M059J (cell line): ENCODE measurements at places on chromosomes 13 and 19.

GRCh38 chr13:75512253-75512652 lies 25.4 kb downstream of the COMMD6 start:
- DNase-seq = no peak

DNA sequence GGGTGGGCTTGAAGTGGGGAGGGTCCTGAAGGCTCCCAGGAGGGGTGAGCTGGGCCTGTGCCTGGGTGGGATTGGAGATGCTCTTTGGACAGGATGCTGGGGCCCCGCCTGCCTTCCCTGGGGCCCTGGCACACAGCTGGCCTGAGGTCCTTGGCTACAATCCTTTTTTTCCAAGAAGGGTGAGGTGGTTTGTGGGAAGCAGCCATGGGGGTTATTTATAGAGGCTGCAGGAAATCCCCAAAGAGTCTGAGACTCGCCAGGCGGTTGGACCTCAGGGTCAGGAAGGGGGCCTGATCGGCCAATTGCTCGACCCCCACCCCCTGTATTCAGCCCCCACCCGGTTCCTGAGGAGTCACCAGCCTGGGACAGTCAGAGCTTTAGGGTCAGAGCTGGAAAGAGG lies 10.0 kb downstream of the GTPBP3 start:
- DNase-seq = peak; percentile 59

GRCh38 chr13:108176685-108177274 lies 38.6 kb downstream of the LIG4 start:
- peak; percentile 23 for DNase-seq

DNA sequence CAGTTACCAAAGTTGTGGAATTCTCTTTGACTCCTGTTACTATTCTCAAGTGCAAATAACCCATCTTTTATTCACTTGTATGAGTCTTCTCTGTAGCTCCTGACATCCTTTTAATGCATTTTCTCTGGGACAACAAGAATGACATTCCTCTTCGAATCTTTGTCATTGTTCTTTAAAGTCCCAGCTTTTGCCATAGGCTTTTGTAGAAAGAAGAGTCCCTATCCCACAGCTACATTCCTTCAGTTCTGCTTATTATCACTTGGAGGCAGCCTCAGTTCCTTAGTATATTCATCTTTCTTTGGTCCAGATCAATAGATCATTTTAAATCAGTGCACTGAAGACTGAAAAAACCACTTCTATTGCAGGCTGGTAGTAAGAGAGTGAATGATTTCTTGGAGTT lies 560.2 kb downstream of the DACH1 start:
- DNase-seq = no peak

DNA sequence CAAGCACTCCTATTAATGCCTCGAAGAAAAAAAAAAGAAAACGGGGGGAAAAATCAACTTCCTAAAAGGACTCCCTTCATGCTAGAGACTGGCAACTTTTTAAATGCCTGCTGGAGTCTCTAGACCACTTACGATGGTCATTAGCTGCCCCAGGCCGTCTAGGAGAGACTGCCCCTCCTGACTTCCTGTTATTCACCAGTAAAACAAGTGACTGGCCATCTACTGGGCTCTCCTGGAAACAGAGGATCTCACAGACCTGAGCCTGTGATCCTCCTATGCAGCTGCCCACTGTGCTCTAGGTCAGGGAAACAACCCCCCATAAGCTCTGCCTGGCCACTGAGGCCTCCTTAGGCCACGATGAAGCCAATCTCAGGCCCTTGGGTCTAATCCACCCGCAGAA lies 7.4 kb downstream of the ZNF266 start:
- DNase-seq = no peak

- peak; percentile 75 for DNase-seq
Observed at GRCh38 chr13:97953376-97953970, at the start of gene IPO5. Gene IPO5, plus strand, starts transcription at chr13:97953675. Its CDS starts 23,022 bp downstream, at chr13:97976697.

DNA sequence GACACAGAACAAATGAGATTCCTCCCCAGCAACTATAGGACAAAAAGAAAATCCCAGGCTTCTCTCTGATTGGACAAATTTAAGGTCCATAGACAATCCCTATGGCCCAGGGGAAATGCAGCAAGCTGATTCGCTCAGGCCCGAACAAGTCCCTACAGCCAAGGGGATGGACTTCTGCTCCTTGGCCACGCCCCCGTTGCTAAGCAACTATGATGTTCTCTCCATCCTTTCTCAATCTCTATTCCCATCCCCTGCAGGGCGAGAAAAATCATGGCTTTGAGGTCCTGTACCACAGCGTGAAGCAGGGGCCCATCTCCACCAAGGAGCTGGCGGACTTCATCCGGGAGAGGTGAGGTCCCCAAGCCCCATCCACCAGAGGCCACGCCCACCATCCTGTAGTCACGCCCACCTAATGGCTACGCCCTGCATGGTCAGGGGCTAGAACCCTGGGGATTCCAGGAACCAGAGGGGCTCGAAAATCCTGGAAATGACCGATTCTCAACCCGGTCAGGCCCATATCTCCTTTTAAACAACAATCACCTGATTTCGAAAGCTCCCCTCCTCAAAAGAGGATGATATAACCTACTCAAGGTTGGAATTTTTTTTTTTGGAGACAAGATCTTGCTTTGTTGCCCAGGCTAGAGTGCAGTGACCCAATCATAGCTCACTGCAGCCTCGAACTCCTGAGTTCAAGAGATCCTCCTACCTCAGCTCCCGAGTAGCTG lies 11.4 kb downstream of the FCHO1 start:
- peak; percentile 78 for DNase-seq

GRCh38 chr19:35908973-35909683 lies 1.0 kb upstream of the TYROBP start:
- no peak for DNase-seq

DNA sequence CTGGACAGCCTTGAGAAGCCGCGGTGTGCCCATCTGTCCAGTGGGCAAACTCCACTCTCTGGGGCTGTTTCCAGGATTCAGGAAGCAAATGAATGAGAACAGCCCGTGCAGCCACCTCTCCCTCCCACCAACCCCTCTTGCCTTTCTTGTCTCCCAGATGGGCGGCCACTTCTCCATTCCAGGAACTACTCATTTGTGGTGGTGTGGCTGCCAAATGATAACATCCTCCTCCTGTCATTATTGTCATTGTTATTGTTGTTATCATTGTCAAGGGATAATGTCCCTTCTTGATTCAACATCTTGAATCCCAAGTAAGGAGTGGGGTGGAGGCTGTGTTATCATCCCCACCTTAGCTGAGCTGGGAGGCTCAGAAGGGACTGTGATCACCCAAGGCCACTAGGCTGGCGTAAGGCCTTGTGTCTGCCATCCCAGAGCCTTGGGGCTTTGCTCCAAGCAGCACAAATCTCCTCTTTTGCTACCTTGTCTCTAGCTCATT lies 1.6 kb downstream of the DNM2 start:
- no peak for DNase-seq

DNA sequence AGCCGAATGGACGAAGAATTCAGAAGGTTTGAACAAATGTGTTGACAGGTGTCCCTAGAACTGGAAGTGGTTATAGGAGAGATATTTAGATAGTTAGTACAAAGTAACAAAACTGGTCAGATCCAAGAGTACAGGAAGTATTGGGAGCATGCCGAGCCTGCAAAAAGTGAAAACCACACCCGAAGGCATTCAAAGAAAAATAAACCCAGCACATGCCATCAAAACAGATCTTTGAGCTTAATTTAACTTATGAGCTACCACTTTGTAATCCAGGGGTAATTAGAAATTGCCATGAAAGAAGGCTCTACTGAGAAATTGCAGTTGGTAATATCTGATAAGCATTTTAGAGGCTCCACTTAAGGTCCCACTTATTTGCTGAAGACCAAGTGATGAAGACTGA lies 214.2 kb downstream of the DNAJC15 start:
- peak; percentile 45 for DNase-seq

DNA sequence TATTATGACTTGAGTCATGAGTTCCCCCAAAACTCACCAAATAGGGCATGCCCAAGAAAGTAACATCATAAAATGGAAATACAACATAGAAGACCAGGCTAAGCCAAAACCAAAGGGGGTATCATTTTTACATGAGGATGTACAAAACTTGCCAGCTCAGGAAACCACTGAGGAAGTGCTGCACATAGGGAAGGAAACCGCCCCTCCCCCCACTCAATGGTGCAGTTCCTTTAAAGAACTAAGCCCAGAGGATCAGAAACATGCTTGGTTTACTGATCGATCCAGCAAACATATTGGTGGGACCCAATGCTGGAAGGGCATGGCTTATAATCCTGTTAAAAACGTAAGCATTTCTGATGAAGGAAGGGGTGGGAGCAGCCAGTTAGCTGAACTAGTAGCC lies 4.2 kb upstream of the ZNF486 start:
- no peak for DNase-seq

DNA sequence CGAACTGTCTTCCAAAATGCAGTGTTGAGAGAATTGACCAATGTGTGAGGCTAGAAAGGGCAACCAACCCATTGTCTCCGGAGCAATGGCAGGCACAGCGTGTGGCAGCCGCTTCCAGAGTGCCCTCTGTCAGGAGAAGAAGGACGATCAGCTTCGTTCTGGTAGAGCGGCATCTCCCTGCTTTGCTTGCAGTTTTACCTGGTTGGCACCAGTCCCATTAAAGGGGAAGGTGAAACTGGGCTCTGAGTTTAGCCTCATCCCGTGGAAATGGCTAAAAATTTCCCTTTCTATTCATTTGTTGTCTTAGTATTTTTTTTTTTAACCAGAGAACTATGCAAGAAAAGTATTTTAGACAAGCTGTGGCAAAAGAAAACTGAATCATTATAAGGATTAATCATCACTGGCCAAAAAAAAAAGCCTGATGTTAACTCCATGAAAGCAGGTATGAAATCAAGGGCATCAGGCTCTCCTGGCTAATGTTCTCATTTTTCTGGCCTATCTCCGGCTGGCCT lies 81.5 kb upstream of the SLC7A1 start:
- DNase-seq = peak; percentile 38

- DNase-seq = no peak
Observed at GRCh38 chr19:13100841-13101589, 1.6 kb downstream of the LYL1 start.

DNA sequence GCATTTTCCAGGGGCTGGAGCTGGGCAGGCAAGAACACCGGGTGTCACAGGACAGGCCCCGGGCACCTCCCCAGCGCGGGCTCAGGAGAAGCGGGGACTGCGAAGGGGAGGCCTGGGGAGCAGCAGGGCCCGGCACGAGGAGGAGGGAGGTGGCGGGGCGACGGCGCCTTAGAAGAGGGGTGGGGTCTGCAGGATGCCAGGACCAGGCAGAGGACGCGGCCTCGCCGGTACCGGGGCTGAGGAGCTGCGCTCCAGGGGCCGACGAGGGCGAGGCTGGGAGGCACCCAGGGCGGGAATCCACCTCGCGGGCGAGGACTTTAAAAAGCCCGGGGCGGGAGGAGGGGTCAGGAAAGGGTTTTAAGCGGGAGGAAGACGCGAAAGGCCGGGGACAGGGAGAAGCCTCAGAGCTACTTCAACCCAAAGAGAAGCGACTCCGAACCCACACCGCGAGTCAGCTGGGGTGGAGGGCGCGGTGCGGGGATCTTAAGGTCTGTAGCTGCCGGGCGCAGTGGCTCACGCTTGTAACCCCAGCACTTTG lies 665 bp downstream of the ZNF347 start:
- peak; percentile 64 for DNase-seq

DNA sequence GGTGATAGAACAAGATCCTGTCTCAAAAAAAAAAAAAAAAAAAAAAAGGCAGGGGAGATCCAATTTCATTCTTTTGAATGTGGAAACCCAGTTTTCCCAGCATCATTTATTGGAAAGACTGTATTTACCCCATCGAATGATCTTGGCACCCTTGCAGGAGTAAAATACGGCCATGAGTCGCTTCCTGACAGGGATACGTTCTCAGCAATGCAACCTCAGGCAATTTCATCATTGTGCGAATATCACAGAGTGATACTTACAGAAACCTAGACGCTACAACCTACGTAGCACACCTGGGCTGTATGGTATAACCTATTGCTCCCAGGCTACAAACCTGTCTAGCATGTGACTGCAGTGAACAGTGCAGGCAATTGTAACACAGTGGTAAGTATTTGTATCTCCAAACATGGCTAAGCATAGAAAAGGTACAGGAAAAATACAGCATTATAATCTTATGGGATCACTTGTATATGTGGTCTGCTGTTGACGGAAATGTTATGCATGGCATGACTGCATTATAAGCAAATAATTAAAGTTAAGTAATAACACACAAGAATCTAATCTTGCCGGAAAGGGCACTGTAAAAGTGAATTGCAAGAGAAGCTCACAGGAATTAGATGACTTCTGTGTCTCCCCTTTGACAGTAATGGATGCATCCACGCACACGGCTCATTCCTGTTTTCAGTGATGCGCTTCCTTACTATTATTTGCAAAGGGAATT lies 24.1 kb downstream of the RFX2 start:
- peak; percentile 83 for DNase-seq

- DNase-seq = no peak
Observed at GRCh38 chr19:18344582-18344950, 4.2 kb downstream of the PGPEP1 start.

GRCh38 chr19:33895366-33895765 lies 98.7 kb downstream of the KCTD15 start:
- no peak for DNase-seq

DNA sequence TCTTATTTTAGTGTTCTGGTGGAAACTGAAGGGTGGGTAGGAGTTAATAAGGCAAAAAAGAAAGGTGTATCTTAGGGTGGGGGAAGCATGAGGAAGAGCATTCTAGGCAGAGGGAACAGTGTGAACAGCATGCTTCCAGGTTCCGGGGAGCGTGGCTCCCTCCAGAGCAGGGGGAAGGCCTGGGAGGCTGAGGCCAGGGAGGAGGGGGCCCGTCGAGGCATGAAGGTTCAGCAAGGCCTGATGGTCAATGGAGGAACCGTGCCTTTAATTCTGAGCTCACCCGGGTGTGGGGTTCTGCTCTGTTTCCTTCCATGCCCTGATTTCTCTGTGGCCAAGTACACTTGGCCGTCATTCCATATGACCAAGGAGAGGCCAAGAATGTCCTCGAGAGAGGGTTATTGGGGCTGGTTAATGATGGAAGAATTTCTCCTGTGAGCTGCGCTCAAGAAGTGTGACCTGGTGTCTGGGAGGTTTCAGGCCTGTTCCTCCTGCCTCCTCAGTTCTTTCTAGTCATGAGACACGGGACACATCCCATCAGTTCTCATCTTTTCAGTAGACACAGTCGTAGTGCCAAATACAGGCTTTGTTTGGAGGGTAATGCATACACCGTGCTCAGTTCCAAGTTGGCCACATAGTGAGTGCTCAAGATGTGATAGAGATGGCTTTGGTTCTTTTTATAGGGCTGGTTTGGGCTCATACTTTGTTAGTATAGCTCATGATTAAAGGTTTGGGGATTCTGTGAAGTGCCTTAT lies 73.6 kb downstream of the SIPA1L3 start:
- DNase-seq = no peak

DNA sequence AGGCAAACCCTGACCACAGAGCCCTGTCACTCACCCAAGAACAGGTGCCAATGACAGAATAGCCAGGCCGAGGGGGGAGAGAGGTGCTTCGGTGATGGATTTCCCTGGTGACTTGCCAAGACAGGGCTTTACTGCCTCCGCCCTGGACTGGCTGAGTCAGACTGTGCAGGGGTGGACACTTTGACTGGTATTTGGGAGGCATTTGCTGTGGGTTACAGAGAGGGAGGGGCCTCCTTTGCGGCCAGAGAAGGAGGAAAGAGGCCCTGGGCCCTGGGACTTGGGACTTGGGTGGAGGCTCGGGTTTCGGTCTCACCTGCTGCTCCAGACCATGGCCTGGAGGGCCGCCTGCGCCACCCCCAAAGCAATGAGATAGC lies 4.6 kb upstream of the EPS8L1 start:
- DNase-seq = peak; percentile 86

GRCh38 chr13:110907951-110908898 lies 6.6 kb downstream of the ANKRD10 start:
- peak; percentile 67 for DNase-seq

- DNase-seq = no peak
Observed at GRCh38 chr19:14479975-14480699, 5.0 kb upstream of the PTGER1 start.
